ENCODE measurements at places on chromosomes 7 and 10. TPM values are rescaled to one million over a fixed set of nuclear protein-coding genes. Genes with fewer than 3 reads are reported as not detected.

DNA sequence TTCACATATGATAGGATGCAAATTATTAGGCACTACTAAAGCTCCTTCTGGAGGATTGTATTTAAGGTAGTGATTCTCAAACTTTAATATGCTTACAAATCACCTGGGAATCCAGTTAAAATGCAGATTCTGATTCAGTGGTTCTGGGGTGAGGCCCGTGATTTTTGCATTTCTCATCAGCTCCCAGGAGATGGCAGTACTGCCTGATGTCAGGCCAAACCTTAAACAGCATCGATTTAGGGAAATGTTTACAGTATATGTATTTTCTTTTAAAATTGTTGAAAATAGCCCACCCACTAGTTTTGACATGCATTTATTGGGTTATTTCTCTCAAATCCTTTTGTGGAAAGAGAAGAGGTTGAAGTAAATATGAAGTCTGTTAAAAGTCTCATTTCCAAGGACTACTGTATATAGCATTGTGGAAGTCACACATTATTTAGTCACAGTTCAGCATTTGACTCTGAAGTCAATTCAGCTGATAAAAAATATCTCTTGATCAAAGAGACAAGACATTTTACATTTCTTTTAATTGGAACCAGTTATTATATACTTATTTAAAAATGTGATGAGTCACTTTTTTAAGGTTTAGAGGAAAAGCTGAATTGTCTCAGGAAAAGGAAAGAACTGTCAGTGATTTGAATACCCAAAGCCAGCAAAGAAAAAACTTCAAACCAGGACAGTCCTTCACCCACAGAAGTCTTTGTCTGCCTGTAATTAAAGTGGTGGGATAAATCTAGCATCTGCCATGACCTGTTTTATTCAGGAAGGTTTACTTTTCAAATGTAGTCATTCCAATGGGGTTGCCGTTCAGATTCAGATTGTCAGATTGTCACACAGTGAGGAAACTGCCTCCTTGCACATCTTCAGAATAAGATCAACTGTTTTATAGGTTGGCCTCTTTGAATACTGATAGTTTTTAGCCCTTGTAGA is 21.1 kb upstream of the HBP1 start:
- DNase-seq, result no peak

DNA sequence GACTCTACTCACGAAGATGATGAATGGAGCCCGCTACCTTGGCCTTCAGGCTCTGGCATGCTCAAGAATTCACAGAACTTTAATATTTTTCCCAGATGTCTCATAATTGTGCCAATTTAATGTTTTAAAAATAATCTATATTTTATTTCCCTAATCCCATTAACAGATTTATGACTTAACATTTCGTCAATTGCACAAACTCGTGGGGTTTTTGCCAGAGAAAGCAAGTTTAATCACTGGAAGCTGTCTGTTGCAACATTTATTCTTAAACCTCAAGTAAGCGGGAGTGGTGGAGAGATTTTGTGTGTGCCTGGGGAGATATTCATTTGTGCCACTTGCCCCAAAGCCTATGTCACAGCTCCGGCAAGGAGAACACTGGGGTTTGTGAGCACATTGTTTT is 117.9 kb downstream of the TEX36 start:
- DNase-seq, result no peak

DNA sequence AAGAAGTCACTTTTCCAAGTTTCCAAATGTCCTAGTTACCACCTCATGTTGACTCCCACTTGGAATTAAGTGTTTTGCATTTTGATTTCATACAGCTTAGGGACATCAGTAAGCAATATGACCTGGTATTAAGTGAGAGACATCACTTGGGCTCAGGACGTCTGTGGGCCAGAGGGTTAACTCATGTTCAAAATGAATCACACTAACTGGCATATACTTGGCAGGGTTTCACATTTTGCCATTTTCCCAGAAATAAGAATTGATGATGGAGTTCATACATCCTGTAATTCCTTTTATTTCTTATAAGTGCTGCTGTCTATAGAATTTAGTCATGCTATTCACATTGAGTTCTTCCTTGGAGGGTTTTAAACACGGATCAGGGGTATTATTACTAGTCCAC is 516.5 kb downstream of the PHTF2 start:
- no peak for DNase-seq

DNA sequence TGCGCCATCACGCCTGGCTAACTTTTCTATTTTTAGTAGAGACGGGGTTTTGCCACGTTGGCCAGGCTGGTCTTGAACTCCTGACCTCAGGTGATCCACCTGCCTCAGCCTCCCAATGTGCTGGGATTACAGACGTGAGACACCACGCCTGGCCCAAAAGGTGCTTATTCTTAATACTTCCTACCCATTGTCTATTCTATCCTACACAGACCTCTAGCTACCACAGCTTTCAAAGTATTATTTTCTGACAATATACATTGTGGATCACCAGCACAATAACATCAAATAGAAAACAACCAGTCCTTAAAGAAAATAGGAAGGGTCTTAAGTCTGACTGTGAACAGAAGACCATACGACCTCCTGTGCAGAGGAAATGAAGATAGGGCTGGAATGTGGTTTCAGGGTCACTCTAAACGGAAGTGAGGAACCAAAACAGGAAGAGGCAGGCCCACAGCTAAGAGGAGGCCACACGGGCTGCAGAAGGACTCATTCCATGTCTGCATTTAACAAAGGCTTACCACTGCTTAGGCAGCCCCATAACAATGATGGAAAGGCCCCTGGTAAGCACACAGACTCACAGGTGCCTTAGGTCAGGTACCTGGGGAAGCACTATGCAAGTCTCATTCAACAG is 115.2 kb downstream of the ZFAND4 start:
- no peak for DNase-seq

LEP gene
- polyA plus RNA-seq, result not detected

RPEL1 gene
- not detected for polyA plus RNA-seq

OR13A1 gene
- not detected for polyA plus RNA-seq

MMD2 gene
- not detected for polyA plus RNA-seq

Measured in forelimb muscle (tissue), 1 donor.